ENCODE measurements at places on chromosomes 13 and 19.

- no peak for DNase-seq
These were observed 154.5 kb downstream of the DCT start for GRCh38 chr13:94324767-94325540.

GRCh38 chr19:39641773-39642172 lies 13.9 kb upstream of the LGALS16 start:
- DNase-seq: no peak

GRCh38 chr13:72198967-72199560 lies 332.1 kb upstream of the DACH1 start:
- no peak for DNase-seq

DNA sequence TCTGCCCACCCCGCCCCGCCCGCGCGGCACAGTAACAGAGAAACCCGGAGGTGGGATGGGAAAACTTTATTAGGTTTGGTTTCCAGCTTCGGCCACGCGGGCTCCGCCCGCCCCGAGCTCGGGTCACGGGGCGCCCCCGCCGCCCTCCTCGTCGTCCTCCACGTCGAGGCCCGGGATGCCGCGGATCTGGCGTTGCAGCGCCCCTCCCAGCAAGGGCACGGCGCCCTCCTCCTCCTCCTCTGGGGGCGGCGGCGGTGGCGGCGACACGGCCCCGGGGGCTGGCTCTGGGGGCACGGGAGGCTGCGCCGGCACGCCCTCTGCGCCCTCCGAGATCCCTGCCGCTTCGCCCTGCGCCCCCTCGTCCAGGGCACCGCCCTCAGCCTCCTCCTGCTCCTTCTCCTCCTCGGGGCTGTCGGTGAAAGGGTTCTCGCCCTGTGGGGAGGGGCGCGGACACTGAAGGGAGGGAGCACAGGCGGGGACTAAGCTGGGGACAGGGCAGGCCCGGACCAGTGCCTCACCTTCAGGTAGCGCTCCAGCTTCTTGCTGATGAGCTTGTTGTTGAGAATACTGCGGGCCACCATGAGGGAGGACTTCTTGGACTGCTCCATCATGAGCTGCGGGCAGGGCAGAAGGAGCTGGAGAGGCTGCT lies 536 bp upstream of the AKAP8 start:
- DNase-seq: no peak

- no peak for DNase-seq
These were observed 23.7 kb downstream of the TPP2 start for GRCh38 chr13:102620516-102620915.

GRCh38 chr13:35279500-35279899 lies 197.0 kb downstream of the MAB21L1 start:
- no peak for DNase-seq

- no peak for DNase-seq
These were observed 8.1 kb upstream of the ANGPTL4 start for GRCh38 chr19:8355631-8356402.

DNA sequence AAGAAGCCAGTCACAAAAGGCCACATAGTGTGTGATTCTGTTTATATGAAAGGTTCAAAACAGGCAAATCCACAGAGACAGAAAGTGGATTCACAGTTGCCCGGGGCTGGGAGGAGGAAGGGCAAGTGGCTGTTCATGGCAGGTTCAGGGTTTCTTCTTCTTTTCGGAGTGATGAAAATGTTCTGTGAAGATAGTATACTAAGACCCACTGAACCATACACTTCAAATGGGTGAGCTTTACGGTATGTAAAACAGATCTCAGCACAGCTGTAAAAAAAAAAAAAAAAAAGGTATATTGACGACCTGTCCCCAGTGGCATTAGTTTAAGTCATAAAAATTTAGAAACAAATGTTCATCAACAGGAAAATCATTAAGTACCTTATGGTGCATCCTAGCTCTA lies 32.2 kb downstream of the RFX2 start:
- no peak for DNase-seq

DNA sequence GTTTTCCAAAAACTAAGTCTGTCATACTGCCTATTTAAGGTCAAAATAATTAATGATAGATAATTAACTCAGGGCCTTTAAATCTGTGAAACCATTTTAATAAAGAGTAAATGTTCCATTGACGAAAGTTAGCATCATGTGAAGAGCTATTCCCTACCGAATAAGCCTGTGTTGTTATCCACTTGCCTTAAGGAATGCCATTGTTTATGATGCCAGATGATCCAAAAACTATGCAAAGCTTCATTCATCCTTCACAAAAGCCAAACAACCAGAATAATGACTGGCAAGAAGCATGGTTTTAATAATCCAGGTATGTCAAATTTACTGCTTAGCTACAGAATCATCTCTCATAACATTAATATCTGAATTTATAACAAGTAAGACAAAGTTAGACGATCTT lies 6.5 kb upstream of the GPC6 start:
- no peak for DNase-seq

- no peak for DNase-seq
These were observed 2.5 kb upstream of the S1PR4 start for GRCh38 chr19:3175781-3176714.

- no peak for DNase-seq
These were observed 1.5 kb upstream of the C13orf46 start for GRCh38 chr13:113975416-113975815.

- no peak for DNase-seq
These were observed 5.2 kb downstream of the TMEM255B start for GRCh38 chr13:113763961-113764792.

DNA sequence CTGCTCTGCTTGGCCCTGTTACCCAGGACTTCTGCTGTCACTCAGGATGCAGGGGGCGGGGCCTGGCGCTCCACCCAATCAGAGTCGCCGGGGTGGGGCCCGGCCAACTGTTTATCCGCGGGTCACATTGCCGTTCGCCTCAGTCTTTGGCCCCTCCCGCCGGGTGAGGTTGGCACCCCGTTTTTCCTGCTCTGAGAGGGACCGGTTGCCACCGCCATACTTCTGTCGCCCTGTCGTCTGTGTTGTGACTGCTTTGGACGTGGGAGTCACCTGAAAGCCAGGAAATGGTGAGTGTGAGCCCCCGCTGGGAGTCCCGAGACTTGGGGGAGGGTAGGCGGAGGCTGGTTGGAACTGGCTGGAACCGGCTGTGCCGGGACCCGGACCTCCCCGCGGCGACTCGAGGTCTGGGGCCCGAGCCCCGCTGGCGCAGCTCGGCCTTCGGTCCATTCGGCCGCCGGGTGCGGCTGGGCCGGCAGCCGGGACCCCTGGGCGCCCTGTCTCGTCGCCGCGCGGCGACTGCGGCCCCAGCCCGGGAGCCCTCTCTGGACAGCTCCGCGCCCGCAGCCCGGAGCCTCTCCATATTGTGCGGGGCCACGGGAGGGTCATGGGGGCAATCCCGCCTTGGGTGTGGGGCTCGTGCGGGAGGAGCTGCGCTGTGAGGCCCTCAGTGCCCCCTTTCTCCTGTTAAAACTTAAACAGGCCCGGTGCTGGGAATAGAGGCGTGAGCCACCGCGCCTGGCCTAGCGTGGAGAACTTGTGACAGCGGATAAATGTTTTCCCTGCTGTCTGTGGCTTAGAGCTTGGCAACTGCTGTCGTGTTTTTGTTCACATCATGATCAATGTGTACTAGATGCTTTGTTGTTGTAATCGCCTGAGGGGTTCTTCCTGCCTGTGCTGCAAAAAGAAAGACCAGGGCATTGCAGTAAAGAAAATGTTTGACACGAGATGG lies at the start of gene ZNF844:
TSS of gene ZNF844 (plus strand) at position 142 of the 949 bp plus-strand sequence. CDS start at position 285, 143 bp downstream.
- DNase-seq: peak; percentile 77

GRCh38 chr13:30751183-30751933 lies 16.0 kb downstream of the ALOX5AP start:
- DNase-seq: no peak

- no peak for DNase-seq
These were observed 8.7 kb downstream of the PRR12 start for GRCh38 chr19:49599378-49600295.

- DNase-seq: no peak
These were observed 15.0 kb downstream of the PPP5C start for GRCh38 chr19:46361915-46362314.

- no peak for DNase-seq
These were observed 1411.5 kb downstream of the SLITRK5 start for GRCh38 chr13:89082623-89083022.

DNA sequence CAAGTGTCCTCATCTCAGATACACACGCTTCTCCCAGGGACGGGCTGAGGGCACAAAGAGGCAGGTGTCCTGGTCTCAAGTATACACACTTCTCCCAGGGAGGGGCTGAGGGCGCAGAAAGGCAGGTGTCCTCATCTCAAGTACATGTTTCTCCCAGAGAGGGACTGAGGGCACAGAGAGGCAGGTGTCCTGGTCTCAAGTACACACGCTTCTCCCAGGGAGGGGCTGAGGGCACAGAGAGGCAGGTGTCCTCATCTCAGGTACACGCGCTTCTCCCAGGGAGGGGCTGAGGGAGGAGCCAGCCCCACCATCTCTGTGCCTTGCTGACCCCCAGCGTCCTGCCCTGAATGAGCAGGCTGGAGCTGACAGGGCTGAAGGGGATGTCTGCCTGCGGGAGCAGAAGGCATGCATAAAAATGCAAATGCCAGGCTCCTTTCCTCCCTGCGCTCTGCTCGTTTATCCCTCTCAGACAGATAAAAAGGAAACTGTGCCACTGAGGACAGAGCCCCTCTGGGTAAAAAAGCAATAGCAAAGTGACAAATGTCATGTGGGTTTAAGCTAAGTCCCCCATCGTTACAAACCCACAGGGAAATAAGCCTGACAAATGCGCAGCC lies 96.1 kb upstream of the UQCRFS1 start:
- DNase-seq: no peak

DNA sequence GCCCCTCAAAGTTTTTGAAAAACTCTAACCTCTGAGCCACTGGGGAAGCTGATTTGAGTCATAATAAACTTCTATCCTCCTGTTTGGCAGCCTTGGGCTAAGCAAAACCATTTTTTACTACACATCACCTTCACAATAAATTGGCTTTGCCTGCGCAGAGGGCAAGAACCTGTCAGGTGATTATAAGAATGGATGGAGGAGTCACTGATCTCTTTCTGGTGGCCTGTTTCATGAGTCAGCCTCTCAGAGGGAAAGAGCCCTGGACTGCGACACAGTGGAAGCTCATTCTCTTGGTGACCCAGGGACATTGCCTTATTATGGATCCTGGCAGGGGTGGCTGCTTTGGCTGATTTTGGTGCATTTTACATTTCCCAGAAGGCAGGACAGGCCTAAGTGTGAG lies 17.5 kb upstream of the PSG9 start:
- DNase-seq: no peak

DNA sequence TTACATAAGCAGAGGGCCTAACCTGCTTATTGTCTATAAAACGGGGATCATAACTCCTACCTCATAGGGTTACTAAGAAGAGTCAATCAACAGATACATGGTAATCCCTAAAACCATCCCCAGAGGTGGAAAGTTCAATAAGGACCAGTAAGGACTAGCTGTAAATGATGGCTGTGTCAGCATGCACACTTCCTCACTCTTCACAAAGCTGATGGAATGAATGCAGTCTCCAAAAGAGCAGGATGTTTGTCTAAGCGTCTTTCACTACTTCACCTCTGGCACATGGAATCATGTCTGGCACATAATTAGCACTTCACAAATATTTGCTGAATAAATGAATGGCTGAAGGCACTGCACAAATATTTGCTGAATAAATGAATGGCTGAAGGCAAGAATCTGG lies 134.2 kb downstream of the MIPEP start:
- DNase-seq: no peak

DNA sequence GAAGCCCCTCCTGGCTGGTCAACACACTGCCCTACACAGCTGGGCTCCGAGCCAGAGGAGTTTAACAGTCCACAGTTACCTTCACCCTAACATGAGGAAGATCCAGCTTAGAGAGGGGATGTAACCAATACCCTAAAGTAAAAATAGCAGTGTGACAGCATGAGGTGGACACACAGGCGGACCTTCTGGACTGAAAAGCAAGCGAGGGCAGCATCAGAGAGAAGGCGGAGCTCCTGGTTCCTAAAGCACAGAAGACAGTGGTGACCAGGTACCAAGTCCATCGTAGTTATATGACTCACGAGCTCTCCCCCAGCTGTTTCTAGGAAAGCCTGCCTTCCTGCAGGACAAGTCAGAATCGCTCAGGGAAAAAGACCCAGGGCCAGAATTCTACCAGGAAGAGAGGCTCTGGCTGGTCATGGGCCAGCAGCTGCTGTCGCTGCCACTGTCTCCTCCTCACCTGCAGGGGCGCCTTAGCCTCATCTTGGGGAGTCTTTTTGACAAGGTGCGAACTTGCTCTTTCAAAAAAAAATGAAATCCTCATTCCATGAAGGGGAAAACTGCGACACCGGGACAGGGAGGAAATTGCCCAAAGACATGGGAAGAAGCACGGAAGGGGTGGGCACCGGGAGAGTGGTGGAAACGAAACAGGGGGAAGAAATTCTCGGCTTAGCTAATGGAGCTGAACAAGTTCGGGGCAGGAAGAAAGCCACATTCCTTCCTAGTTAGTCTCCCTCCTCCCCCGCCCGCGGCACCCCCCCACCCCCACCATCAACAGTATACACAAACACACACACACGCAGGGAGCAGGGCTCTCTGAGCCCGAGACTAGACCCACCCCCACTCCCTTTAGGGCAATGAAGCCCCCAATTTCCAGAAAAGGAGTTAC lies 1.7 kb downstream of the ELL start:
- peak; percentile 13 for DNase-seq

DNA sequence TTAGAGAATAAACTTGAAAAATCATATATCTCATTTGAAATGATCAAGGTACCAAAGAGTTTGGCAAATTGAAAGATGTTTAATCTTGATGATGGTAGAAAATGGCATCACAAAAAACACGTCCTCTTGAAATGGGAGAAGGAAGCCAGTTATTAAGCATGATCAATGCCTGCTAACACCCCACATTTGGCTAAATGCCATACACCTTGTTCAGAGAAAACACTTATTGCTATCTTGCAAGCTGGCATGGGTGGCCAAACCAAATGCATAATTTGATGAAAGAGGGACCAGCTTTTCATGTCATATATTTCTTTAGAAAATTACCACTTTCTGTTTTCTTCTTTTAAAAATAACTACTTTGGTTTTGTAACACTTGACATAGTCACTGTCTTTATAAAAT lies 141.3 kb downstream of the ZAR1L start:
- no peak for DNase-seq

- no peak for DNase-seq
These were observed 36.2 kb upstream of the SLC46A3 start for GRCh38 chr13:28754698-28755545.

DNA sequence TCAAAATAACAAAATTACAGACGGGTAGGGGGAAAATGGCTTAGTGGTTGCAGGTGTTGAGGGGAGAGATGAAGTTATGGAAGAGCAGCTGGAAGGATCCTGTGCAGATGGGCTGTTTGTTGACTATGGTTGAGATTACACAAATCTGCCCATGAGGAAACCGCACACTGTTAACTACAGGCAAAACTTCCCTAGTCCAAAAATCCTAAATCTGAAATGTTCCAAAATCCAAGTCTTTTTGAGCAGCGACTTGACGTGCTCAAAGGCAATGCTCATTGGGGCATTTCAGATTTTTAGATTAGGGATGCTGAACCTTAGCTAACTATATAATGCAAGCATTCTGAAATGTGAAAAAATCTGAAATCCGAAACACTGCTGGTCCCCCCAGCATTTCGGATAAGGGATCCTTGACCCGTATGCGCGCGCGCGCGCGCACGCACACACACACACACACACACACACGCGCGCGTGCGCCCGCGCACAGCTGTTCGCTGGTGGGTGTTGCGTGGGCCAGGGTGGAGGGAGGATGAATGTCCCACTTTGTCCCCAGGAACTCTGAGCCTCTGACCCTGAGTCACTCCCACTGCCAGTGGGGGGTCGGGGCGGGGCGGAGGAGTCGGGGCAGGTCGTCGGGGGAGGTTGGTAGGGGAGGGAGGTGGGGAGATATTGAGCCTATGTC lies 6.8 kb downstream of the F2RL3 start:
- no peak for DNase-seq

- DNase-seq: no peak
These were observed 145.7 kb downstream of the ABCC4 start for GRCh38 chr13:95155504-95155903.

- peak; percentile 83 for DNase-seq
These were observed 5.3 kb upstream of the GPR183 start for GRCh38 chr13:99312493-99312883.
